ENCODE measurements at places on chromosomes 6 and 20.

GRCh38 chr6:21444711-21445260 is 148.8 kb upstream of the SOX4 start:
- no peak for DNase-seq

DNA sequence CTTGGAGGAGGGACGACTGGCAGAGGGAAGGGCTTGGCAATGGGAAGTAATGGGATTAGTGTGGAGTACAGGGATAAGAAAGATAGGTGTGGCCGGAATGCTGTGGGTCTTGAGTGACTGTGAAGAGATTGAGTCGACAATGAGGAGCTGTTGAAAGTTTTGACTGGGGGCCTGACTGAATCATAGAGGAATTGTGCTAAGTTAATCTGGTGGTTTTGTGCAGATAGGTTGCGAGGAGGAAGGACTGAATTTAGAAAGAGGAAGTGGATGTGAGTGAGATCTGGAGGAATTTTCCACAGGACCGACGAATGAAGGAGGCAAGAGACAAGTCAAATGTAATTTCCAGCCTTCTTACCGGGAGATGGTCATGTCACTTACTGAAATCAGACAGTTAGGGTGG is 143.9 kb upstream of the RALGAPA2 start:
- no peak for DNase-seq

- peak; percentile 59 for DNase-seq
Observed at GRCh38 chr6:67854098-67854497, 781.0 kb upstream of the ADGRB3 start.

GRCh38 chr20:47785854-47786764 is 828 bp upstream of the SULF2 start:
- peak; percentile 72 for DNase-seq

- no peak for DNase-seq
Observed at GRCh38 chr20:63953764-63954429, 2.3 kb downstream of the UCKL1 start.

DNA sequence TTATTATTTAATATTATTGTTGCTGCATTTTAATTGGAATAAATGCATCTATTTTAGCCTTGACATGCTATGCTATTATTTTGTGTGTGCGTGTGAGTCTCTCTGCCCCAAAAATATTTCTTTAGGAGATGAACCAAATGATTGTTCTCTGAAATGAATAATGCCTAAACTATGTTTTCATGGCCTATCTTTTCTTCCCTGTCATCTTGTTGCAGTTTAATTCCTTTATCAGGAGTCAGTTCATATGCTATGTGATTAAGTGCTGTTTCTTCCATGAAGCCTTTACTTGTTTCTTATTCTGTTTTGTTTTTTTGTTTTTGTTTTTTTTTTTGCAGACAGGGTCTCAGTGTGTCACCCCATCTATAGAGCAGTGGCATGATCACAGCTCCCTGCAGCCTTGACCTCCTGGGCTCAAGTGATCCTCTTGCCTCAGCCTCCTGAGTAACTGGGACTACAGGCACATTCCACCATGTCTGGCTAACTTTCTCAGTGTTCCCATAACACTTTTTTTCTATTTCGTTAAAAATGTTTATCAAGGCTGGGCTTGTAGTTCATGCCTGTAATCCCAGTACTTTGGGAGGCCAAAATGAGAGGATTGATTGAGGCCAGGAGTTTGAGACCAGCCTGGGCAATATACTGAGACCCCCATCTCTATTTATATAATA is 25.7 kb downstream of the TPX2 start:
- DNase-seq: no peak

DNA sequence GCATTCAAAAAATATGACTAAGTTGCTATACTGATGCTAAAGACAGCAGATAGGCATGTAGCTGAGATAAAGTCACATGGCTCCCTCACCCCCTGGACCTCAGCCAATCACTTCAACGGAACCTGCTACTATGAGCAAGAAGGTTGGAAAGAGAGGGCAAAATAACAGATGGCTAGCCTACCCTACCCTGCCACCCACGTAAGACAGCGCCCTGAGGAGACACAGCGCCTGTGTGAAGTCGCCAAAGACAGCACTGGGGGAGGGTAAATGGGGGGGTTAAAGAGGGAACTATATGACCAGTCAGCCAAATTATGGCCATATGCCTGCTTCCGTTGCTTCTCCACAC is 163.2 kb downstream of the RALGAPA2 start:
- DNase-seq: no peak

- peak; percentile 72 for DNase-seq
Observed at GRCh38 chr6:148524471-148524882, 181.8 kb downstream of the SASH1 start.

- DNase-seq: no peak
Observed at GRCh38 chr20:916825-917224, 691 bp upstream of the ANGPT4 start.

- no peak for DNase-seq
Observed at GRCh38 chr6:44653091-44653490, 265.6 kb downstream of the CDC5L start.

DNA sequence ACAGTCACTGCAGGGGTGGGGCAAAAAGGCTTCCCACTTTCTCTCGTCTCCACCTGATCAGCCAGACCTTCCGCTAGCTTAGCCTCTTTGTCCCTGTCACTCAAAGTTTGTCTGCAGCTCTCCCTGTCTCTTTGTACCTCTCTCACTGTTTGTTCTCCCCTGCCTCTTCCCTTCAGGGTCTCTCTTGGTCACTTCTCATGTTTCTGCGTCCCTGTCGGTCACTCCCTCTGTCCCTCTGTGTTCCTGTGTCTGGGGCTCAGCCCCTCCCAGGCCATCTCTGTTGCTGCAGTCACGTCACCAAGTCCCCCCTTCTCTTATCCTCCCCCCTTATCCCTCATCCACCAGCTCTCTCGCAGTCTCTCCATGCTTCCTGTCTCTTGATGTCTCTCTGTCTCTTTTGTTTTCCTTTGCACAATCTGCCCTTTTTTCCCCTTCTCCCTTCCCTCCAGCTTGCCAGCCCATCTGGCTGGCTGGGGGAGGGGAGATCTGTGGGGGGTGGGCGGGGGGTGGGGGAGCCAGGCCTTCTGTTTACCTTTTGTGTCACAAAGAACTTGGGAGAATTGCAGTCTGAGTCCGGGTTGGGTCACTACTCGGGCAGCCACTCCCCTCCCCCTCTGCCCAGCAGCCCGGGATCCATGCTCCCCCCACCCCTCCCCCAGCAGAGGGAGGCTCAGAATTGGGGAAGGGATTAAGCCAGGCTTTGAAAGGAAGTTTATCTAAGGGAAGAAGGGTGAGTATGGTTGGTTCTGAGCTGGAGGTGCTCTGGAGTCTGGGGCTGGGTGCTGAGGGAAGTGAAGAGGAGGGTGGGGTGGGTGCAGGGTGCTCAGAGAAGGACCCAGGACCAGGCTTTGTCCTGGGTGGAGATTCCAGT is 32.3 kb downstream of the FOXP4 start:
- DNase-seq: peak; percentile 55

GRCh38 chr6:160279850-160280249 is 21.2 kb upstream of the SLC22A2 start:
- peak; percentile 13 for DNase-seq

DNA sequence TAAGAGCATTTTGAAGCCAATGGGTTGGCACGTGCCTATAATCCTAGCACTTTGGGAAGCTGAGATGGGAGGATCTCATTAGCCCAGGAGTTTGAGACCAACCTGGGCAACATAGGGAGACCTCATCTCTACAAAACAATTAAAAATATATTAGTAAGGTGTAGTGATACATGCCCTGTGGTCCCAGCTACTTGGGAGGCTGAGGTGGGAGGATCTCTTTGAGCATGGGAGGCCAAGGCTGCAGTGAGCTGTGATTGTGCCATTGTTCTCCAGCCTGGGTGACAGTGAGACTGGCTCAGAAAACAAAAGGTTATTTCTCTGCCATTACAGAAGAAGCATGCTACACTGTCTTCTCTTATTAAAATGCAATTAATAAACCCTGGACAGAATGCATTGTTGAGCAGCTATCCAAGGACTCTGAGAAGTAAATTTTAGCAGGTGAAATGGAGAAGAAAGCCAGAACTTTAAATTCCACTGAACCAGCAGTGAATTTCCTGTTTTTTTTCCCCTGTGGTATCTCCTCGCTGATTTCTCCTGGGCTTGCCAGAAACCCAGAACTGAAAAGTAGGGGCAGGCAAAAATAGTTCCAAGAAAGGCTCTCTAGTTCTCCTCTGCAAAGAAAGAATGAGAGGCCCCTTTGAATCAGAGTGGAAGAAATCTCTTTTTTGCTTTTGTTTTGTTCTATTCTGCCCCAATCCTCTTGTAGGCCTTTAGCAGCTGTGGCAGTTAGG is 8.4 kb downstream of the AMD1 start:
- DNase-seq: no peak

- DNase-seq: no peak
Observed at GRCh38 chr6:93806409-93807270, 387.3 kb upstream of the EPHA7 start.

- DNase-seq: no peak
Observed at GRCh38 chr6:7905416-7905815, 5.2 kb downstream of the TXNDC5 start.

- DNase-seq: peak; percentile 84
Observed at GRCh38 chr20:4613718-4614620, 107.7 kb upstream of the PRND start.

- no peak for DNase-seq
Observed at GRCh38 chr6:115712291-115712961, 348.3 kb downstream of the FRK start.

DNA sequence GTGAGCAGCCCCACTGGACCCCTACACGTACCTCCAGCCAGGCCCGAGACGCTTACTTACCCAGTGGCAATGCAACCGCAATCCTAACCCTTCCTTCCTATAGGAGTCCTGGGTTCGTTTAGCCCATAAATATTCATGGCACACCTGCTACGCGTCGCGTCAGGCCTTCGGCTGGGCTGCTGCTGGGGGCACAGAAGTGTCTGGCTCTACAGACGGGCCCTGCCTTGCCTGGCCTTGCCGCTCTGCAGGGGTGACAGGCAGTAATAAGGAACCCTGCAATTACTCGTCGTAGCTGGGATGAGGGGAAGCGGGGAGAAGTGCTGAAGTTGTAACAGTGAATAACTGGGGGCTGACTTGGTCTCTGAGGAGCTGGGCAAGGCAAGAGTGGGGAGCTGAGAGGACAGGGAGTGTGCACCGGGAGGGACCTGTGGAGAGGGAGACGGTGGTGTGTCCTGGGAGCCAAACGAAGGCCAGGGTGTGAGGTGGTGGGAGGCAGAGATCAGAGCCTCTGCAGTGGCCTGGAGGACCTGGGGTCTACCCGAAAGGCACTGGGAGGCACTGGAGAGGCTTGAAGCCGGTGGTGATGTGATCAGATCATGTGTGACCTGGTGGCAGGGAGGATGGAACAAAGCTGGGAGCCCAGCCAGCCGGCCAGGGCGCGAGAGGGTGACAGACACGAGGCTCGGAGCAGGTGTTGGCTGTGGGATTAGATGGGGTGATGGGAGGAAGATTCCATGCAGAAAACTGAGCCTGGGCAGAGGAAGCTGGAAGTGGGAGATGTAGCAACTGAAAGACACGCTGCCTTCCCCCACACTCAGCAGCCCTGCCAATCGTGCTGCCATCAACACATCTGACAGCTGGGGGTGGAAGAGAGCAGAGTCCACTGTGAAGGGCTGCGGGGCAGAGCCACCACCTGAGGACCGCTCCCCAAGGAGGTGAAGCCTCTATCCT is 36.4 kb downstream of the PSMG4 start:
- DNase-seq: no peak

DNA sequence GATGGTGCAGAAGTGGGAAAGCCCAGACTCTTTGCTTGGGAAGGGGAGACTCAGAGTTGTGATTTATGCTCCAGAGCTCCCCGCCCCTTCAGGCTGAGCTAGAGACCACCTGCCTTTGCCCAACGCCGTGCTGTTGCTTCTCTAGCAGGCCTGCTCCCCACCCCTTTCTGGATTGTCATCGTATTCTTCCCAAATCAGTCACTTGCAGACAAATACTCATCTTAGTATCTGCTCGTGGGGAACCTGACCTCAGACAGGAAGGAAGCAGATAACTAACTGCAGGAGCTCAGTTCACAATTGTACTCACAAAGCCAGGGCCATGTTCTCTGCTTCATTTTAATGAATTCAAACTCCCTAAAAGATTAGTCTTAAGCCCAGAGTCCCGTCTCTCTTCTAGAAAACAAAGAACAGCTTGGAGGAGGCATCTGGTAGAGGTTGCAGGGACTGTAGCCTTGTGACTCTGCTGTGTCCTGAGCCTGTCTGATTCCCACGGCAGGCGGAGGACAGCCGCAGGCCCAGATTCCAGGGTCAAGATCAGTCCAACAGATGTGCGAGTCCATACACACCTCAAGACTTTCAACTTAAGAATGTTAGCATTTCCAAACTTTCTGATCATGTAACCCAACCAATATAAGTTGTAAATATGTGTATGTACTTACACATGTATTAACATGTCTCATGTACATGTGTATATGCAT is 57.2 kb upstream of the GGTLC1 start:
- DNase-seq: no peak

- DNase-seq: no peak
Observed at GRCh38 chr20:51768759-51769517, 748 bp upstream of the ATP9A start.
